Tongue (tissue), 3 donors: ENCODE measurements at places on chromosomes 5 and 9. TPM values are rescaled to one million over a fixed set of nuclear protein-coding genes. Genes with fewer than 3 reads are reported as not detected.

DNA sequence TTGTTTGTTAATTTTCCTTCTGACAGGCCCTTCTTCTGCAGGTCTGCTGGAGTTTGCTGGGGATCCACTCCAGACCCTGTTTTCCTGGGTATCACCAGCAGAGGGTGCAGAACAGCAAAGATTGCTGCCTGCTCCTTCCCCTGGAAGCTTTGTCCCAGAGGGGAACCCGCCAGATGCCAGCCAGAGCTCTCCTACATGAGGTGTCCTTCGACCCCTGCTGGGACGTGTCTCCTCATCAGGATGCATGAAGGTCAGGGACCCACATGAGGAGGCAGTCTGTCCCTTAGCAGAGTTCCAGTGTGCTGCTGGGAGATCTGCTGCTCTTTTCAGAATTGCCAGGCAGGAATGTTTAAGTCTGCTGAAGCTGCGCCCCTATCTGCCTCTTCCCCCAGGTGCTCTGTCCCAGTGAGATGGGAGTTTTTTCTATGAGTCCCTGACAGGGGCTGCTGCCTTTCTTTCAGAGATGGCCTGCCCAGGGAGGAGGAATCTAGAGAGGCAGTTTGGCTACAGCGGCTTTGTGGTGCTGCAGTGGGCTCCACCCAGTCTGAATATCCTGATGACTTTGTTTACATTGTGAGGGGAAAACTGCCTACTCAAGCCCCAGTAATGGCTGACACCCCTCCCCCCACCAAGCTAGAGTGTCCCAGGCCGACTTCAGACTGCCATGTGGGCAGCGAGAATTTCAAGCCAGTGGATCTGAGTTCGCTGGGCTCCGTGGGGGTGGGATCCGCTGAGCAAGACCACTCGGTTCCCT lies 772.0 kb upstream of the FAM174A start:
- DNase-seq, result no peak

DNA sequence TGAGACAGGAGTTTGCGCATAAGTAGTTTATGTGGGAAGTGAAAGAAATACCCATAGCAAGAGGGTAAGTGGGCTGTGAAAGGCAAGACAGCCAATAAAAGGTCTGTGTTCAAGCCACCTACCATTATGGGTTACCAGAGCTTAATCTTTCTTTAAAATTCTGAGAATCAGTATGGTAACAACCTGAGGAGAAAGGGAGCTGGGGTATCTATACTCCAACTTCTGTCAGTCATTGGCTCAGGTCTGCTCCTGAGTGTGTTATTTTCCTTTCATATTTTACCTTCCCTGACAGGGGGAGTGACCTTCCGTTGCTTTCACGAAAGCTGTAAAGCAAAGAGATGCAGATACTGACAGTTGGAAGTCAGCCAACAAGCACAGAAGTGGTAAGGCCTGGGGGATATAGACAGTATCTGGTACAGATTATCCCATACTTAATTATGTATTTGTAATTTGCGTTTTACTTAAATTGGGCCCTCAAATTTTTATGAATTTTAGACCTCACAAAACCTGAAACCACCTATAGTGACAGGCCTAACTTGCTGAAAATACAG lies 233.4 kb downstream of the RAB3C start:
- no peak for DNase-seq

GRCh38 chr5:99089822-99090549 lies 161.2 kb upstream of the CHD1 start:
- DNase-seq, result no peak

DNA sequence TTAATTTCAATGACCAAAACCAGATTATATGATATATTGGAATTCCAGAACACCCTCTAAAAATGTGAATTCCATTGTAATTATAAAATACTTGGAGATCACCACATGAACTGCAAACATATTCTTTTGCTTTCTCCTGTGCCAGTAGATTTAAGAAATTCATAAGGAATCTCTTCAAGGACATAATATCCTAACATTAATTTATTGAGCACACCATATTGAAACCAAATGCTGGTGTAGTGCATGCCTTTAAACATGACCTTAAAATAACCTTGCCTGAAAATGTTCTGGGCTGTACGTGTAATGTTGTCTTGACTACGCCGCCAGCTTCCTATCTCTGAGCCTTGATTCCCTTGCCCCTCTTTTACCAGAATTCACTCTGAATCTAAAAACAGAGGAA lies 205.0 kb upstream of the ACTBL2 start:
- DNase-seq, result no peak

GRCh38 chr9:124006448-124007361 lies 4.9 kb upstream of the LHX2 start:
- no peak for DNase-seq

GRCh38 chr5:37015795-37016666 lies 139.5 kb downstream of the NIPBL start:
- no peak for DNase-seq

- DNase-seq, result peak; percentile 14
Measured at GRCh38 chr9:7212101-7212500, 454.3 kb downstream of the KDM4C start.

- DNase-seq, result peak; percentile 2
Measured at GRCh38 chr5:84885485-84886258, 501.0 kb upstream of the EDIL3 start.

DNA sequence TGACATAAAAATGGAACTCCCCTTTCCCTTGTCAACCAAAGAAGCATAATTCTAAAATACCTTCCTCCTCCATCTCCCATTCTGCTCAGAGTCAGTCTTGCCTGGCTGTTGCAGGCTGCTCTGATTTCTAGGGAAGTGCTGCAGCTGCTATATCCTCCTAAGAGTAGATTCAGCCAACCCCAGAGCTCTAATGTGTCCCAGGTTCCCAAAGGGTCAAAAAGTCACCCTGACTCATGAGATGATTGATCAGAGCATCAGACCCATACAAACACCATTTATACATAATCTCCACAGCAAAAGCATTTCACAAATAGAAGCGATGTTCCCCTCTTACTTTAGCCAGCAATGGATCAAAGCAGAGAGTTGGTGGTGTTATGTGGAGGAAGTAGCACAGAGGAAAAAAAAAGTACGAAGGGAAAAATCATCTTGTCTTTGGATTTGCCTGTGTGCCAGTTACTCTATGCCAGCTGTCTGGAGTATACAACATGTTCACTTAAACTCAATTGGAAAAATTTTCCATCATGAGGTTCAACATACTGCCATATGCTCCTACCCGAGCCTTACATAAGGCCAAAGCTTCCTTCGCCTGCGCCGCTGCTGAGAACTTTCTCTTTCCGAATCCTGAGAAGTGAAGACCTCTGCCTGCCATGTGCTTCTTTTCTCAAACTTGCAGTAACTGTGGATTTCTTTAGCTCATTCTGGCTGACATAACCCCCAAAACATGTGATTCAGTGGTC lies 258.0 kb downstream of the TLE4 start:
- DNase-seq, result no peak

GRCh38 chr5:21649969-21650368 lies 1203.2 kb downstream of the CDH12 start:
- no peak for DNase-seq

- no peak for DNase-seq
Measured at GRCh38 chr5:155987265-155987810, 339.6 kb upstream of the SGCD start.

DNA sequence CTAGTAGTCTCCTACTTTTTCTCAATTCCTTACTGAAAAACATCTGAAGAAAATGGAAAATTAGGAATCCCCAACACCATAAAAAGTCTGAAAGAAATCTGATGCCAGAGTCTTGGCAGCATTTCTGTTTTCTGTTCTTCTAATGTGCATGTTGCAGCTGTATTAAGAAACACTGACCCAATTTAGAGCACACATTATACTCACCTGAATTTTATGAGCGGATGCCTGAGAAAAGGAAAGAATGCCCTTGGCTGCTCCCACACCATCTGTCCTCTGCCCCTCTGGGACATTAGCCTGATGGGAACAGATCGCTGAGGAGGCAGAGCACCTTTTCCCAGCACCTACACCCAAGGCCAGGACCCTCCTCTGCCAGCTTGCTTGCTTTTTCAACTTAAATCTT lies 14.1 kb upstream of the ANP32B start:
- no peak for DNase-seq

DNA sequence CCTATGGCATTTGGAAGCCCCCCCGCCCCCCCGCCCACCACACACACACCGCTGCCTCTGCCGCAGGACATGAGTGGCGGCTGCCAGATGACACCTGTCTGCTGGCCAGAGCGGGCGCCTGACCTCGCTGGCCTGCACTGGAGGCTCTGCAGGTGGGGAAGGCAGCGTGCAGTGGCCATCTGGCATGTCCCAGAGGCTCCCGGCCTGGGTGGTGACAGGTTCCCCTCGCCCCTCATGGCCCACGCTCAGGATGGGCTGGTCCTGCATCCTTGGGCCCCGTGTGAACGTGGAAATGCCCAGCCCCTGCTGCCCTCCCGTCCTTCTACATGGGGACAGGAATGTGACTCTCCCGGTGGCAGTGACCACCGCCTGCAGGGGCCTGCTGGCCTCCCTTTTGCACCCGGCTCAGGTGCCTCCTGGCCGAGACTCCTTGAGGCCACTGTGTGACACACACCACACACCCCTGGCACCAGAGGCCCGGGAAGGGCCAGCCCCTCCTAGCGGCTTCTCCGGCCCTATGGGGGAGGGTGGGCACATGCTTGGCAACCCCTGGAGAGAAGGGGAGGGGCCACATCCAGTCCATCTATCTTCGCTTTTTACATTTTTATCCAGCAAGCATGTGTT lies 30.3 kb downstream of the IRX4 start:
- DNase-seq, result no peak

DNA sequence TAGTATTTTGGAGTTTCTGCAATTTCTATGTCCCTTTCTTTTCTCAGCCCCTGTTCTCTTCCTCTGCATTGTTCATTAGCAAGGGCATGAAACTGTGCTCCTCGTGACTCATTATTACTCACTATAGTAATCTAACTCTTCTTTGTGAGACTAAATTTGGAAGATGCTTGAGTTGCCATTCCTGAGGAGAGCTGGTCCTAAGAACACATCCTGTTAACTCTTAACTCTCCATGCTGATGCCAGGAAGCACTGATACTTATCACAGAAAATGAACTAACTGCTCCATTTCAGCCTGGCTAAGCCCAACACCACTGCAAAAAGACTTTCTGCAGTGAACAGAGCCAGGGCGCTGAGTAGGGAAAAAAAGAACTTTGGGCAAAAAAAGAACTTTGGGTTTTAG lies 10.6 kb upstream of the CSNK1A1 start:
- DNase-seq, result peak; percentile 61

DNA sequence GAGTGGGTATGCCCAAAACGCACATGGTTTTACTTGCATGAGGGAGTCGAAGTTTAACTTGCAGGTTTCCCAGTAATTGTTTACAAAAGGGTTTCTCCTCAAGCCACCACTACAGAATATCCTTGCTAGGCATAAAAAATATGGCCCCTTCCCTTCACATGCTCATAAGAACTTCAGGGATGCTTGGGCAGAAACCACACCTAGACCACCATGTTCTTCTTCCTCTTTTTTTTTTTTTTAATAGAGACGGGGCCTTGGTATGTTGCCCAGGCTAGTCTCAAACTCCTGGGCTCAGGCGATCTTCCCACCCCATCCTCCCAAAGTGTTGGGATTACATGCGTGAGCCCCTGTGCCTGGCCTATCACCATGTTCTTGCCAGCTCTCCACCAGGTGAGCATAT lies 18.6 kb upstream of the PLIN2 start:
- DNase-seq, result no peak

DNA sequence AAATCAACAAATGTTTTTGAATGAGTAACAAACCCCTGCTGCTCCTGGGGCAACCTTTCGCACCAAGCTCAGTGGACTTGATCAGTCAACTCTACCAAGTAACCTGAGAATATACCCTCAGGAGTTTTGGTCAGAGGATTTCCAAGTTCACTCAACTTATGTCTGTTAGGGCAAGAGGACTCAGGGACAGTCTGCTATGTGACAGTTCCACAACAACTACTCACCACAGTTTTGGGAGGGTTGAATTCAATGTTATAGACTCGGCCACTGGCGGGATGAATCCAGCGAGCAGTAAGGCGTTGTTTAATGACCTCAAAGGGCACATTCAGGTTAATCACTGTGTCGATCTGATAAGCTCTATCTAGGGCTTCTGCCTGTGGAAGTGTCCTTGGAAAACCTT lies 22.1 kb downstream of the AK3 start:
- DNase-seq, result no peak

DNA sequence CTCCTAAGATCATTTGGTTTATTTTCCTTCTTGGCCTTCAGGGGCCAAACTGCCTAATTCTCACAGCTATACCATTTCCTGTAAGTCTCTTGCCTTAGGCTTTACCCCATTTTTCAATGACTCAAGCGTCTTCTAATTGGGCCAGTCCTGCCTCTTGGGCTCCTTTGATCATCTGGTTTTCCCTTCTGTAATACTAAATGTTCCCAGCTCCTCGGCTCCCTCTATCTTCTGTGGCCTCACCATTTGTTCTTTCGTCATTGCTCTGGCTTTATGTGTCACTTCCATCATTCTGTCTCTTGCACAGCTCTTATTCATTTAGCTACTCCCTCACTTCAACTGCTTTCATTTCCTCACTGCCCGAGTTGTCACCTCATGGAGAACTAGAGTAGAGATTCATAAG lies 14.5 kb upstream of the SPINK7 start:
- DNase-seq, result no peak

- peak; percentile 64 for DNase-seq
Measured at GRCh38 chr5:178439493-178440180, 150.6 kb downstream of the COL23A1 start.

- no peak for DNase-seq
Measured at GRCh38 chr9:137764981-137765380, 112.6 kb upstream of the CACNA1B start.

GRCh38 chr9:84153885-84154284 lies 173.3 kb downstream of the RMI1 start:
- no peak for DNase-seq

DNA sequence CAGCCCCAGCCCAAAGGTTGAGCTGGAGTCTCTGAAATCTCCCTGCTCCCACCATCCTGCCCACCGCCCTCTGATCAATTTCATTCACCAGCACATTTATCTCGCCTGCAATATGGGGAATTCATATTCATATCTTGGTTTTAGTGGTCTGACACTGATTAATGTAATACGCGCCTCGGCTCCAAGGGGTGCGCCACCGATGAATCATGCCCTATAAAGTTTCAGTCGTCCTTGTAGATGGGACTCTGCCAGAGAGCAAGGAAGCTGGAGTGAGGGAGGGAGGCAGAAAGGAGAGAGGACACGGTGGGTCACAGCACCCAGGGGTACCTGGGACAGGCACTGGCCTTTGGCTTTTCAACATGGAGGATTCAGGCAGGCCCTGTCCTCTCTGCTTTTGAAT lies 8.9 kb downstream of the IRX1 start:
- no peak for DNase-seq

GRCh38 chr9:134618833-134619447 lies 22.7 kb upstream of the COL5A1 start:
- no peak for DNase-seq

The PCDH1 gene
- total RNA-seq, result 24.0 TPM

The ITGA2 gene
- total RNA-seq, result 26.1 TPM

The TRIM36 gene
- 1.8 TPM for total RNA-seq

The SPATA31C1 gene
- total RNA-seq, result 0.21 TPM

The EPB41L4A gene
- total RNA-seq, result 9.7 TPM

The NR5A1 gene
- total RNA-seq, result not detected

The HAVCR1 gene
- not detected for total RNA-seq

The PSMD5 gene
- total RNA-seq, result 24.1 TPM

The NFIB gene
- total RNA-seq, result 161 TPM
